Foreskin keratinocyte (primary cell): ENCODE measurements at places on chromosomes 1 and 21. TPM values are rescaled to one million over a fixed set of nuclear protein-coding genes. Genes with fewer than 3 reads are reported as not detected.

Gene SPRR1A
- 7.7 and 12.7 TPM in 2 replicates for total RNA-seq

Gene TCP10L
- total RNA-seq: 0.39 and 0.41 TPM in 2 replicates

Gene OTUD3
- 4.7 and 5.0 TPM in 2 replicates for total RNA-seq

Gene S100A7
- 0.37 TPM in 1 of 2 replicates, not detected in the other for total RNA-seq

Gene IL22RA1
- 5.6 and 7.0 TPM in 2 replicates for total RNA-seq

Gene NPR1
- total RNA-seq: not detected in 2 replicates

Gene ATP1A2
- total RNA-seq: not detected in 2 replicates

Gene SELP
- not detected in 2 replicates for total RNA-seq

Gene SMIM1
- 4.6 and 5.3 TPM in 2 replicates for total RNA-seq

Gene TMOD4
- 0.65 and 0.88 TPM in 2 replicates for total RNA-seq

Gene TBX15
- not detected in 2 replicates for total RNA-seq

Gene SPAG17
- 0.10 and 0.39 TPM in 2 replicates for total RNA-seq

Gene ICOSLG
- total RNA-seq: 1.3 and 2.0 TPM in 2 replicates

Gene NBPF1
- total RNA-seq: 19.1 and 25.5 TPM in 2 replicates

Gene ABCG1
- total RNA-seq: 2.3 and 4.4 TPM in 2 replicates

Gene C1orf185
- not detected in 2 replicates for total RNA-seq

Gene NID1
- total RNA-seq: 8.5 and 17.5 TPM in 2 replicates

Gene PLPPR5
- total RNA-seq: 0.11 and 0.20 TPM in 2 replicates

Gene GSTM1
- 17.9 and 19.5 TPM in 2 replicates for total RNA-seq

Gene SPATA1
- total RNA-seq: 0.51 and 0.56 TPM in 2 replicates

Gene OR4F29
- total RNA-seq: not detected in 2 replicates

Gene SMPDL3B
- total RNA-seq: 0.42 and 0.48 TPM in 2 replicates

Gene WDTC1
- total RNA-seq: 14.5 and 17.9 TPM in 2 replicates

Gene KCNH1
- not detected in 2 replicates for total RNA-seq

Gene RHCE
- 0.07 and 0.10 TPM in 2 replicates for total RNA-seq

Gene BRDT
- total RNA-seq: not detected in 2 replicates

Gene CRNN
- not detected in 2 replicates for total RNA-seq

Gene TMEM61
- total RNA-seq: 1.4 and 1.5 TPM in 2 replicates

Gene LDLRAD1
- not detected in 2 replicates for total RNA-seq

Gene IFNAR2
- total RNA-seq: 8.4 and 10.9 TPM in 2 replicates

Gene ST6GALNAC3
- total RNA-seq: 0.07 and 0.24 TPM in 2 replicates

Gene RGL1
- total RNA-seq: 1.1 and 1.2 TPM in 2 replicates

Gene NHLH2
- total RNA-seq: 0.07 and 0.14 TPM in 2 replicates

Gene KIRREL1
- total RNA-seq: 73.1 and 81.4 TPM in 2 replicates

Gene PLEKHN1
- 3.0 and 4.6 TPM in 2 replicates for total RNA-seq

Gene PCP4L1
- not detected in 2 replicates for total RNA-seq

Gene CYYR1
- 3.5 and 6.1 TPM in 2 replicates for total RNA-seq

Gene HSD3B1
- total RNA-seq: 0.07 TPM in 1 of 2 replicates, not detected in the other

Gene USP33
- total RNA-seq: 43.7 and 44.6 TPM in 2 replicates

Gene INAVA
- total RNA-seq: 21.3 and 41.7 TPM in 2 replicates

Gene TMEM125
- total RNA-seq: 1.9 and 2.3 TPM in 2 replicates

Gene SLC6A9
- 8.8 and 15.0 TPM in 2 replicates for total RNA-seq
